ENCODE measurements at places on chromosomes 16 and 17.

- no peaks in the 10 kb centered on the region for H3K27me3 ChIP-seq
Measured at GRCh38 chr17:72349491-72349995, 228.7 kb downstream of the SOX9 start.

GRCh38 chr16:4787627-4788482 is at the start of gene SEPTIN12:
TSS of gene SEPTIN12 (minus strand) at chr16:4788345. CDS start at chr16:4787645, 700 bp downstream.
- peaks cover 12% of the 10 kb centered on the region for H3K4me1 ChIP-seq
- no peak within 1 kb of the TSS for H3K27ac ChIP-seq
- no peak for DNase-seq
- H3K36me3 ChIP-seq: no peaks in the 10 kb centered on the region

GRCh38 chr16:76346210-76346609 is 69.0 kb downstream of the CNTNAP4 start:
- no peak overlapping the region for H3K27ac ChIP-seq
- H3K4me3 ChIP-seq: no peak overlapping the region
- H3K36me3 ChIP-seq: no peaks in the 10 kb centered on the region
- DNase-seq: no peak

DNA sequence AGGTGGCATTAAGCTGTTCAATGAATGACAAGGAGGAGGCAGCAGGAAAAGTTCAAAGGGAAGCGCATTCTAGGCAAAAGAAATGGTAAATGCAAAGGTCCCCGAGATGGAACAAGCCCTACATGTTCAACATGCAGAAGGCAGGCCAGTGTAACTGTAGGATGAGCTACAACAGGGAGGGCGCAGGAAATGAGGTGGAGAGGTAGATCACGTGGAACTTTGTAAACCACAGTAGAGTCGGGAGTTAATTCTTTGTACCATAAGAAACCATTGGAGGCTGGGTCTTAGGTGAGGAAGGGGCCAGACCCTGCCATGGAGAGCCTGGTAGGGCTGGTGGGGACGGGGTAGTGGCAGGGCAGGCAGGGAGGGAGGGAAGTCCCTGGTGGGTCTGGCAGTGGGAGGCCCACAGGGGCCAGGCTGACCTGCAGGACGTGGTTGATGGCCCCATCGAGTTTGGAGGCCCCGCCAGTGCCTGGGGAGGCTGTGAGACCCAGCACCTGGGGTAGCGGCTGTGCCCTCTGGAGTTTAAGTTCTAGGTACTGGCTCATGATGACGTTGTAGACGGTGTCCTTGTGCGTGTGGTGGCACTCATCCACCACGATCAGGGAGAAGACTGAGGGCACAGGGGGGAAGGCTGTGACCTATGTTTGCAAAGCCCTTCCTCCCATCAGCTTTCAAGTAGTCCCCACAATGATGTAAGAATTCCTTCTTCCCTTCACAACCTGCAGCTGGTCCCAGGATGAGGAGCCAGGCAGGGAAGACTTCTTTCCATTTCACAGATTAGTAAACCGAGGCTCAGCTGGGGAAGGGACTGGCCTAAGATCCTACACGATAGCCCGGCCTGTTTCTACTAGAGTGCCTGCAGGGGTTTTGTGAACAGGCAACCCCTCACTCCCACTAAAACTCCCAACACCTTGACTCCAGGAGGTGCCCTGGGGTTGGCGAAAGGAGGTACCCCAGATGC is 1.9 kb downstream of the DHX58 start:
- peaks cover 2% of the 10 kb centered on the region for H3K36me3 ChIP-seq
- peaks cover 10% of the 10 kb centered on the region for H3K4me1 ChIP-seq
- H3K27ac ChIP-seq: peak overlapping the region; percentile 39

GRCh38 chr16:58685084-58685449 is 497 bp upstream of the SLC38A7 start:
- H3K4me1 ChIP-seq: peaks cover 13% of the 10 kb centered on the region
- no peak overlapping the region for H3K27ac ChIP-seq
- peaks cover 2% of the 10 kb centered on the region for H3K36me3 ChIP-seq
- no peak for DNase-seq
- H3K27me3 ChIP-seq: peaks cover 7% of the 10 kb centered on the region
- peak overlapping the region; percentile 93 for H3K4me3 ChIP-seq

DNA sequence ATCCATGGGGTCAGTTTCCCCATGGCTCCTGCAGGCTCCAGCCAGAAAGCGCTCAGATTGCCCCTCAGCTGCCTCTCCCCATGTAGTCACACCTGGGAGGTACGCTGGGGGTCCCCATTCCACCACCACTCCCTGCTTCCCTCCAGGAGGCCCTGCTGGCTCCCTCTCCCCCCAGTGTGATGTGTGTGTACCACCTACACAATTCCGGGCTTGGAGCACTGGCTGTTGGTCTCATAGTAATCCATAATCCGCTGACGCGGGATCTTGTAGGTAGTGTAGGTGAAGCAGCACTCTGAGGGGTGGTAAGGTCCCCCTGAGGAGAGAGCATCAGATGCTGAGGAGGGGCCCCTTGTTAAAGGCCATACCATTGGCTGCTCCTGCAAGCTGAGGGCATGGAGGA is 2.4 kb downstream of the CCL14 start:
- no peak overlapping the region for H3K27ac ChIP-seq
- H3K36me3 ChIP-seq: no peaks in the 10 kb centered on the region
- H3K27me3 ChIP-seq: peaks cover 47% of the 10 kb centered on the region
- DNase-seq: no peak
- H3K4me3 ChIP-seq: no peak overlapping the region

DNA sequence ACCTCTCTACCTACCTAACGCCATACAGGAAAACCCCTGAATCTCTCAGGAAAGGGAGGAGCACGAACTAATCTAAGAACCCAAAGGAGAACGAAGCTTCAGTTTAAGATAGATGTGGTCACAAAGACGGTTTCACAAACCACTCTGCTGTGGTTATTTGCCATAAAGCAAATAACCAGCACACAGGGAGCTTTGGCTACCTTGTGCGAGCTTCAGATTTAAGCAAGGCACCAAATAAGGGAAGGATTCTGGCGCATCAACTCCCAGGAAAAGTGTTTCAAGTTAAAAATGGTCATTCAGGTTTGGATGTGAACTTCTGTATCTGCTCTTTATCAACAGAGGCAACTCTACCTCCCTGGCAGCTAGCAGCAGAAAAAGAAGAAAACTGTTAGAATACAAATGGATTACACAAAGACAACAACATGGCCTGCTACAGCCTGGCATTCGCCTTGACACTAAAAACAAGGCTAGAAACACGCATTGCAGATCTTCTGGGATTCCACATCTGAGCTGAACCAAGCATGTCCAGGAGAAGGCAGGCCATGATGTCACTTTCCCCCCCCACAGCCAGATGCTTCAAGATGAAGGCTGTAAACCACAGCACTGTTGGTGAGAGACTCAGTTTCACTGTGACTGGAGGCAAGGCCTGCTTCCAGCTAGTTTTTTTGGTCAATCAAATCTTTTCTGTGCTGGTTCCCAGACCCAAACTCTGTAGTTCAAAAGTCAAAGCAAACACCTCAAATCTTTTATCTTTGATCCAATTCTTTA is 43.6 kb downstream of the SMG6 start:
- no peak overlapping the region for H3K4me3 ChIP-seq
- H3K27me3 ChIP-seq: no peaks in the 10 kb centered on the region
- H3K27ac ChIP-seq: peak overlapping the region; percentile 79
- H3K4me1 ChIP-seq: peaks cover 34% of the 10 kb centered on the region

DNA sequence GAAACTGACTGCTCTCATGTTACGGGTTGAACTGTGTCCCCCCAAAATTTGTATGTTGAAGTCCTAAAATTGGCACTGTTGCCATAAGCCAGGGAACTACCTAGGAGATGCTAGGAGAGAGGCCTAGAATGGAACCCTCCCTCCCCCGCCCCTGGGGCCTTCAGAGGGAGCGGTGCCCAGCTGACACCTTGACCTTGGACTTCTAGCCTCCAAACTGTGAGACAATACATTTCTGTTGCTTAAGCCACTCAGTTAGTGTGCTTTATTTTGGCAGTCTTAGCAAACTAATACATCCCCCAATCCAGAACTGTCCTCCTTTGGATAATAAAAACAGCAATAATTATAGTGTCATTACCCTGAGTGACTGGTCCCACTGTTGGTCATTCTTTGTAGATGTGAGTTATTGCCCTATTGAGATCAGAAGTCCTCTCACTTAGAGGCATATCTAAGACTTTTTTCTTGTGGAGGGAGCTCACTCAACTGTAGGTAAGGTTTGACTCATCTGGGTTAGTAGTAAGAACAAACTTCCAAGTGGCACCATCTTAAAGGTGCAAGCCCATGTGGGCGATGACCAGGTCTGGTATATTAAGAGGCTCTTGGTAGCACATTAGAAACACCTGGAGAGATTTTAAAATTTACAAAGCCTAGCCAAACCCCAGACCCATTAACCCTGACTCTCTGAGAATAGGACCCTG is 93.0 kb upstream of the HLF start:
- no peaks in the 10 kb centered on the region for H3K27me3 ChIP-seq
- H3K4me3 ChIP-seq: no peak overlapping the region
- DNase-seq: no peak
- peaks cover 9% of the 10 kb centered on the region for H3K4me1 ChIP-seq
- peaks cover 14% of the 10 kb centered on the region for H3K36me3 ChIP-seq
- no peak overlapping the region for H3K27ac ChIP-seq

- H3K36me3 ChIP-seq: peaks cover 6% of the 10 kb centered on the region
- peaks cover 33% of the 10 kb centered on the region for H3K4me1 ChIP-seq
- H3K27ac ChIP-seq: no peak overlapping the region
- no peak for DNase-seq
Measured at GRCh38 chr16:57477531-57478202, 8.6 kb downstream of the DOK4 start.

DNA sequence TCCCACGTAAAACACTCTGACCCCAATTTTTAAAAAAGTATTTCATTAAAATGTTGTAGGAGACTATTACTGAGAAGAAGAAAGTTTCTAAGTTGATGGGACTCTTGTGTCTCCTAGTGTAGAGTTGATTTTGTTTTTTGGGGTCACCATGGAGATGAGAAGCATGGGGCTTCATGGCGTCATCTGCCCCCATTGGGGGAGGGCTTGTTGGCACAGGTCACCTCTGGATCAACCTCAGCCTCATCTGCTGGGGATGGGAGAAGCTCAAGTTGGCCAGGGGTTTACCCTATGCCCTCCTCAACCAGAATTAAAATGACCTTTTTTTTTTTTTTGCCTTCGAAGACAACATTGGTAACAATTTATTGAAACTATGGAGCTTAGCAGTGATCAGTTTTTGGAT is 28.3 kb downstream of the MSI2 start:
- no peak overlapping the region for H3K4me3 ChIP-seq
- peak overlapping the region; percentile 73 for H3K27ac ChIP-seq
- peaks cover 18% of the 10 kb centered on the region for H3K36me3 ChIP-seq
- peaks cover 23% of the 10 kb centered on the region for H3K27me3 ChIP-seq
- H3K4me1 ChIP-seq: peaks cover 71% of the 10 kb centered on the region
- no peak for DNase-seq

DNA sequence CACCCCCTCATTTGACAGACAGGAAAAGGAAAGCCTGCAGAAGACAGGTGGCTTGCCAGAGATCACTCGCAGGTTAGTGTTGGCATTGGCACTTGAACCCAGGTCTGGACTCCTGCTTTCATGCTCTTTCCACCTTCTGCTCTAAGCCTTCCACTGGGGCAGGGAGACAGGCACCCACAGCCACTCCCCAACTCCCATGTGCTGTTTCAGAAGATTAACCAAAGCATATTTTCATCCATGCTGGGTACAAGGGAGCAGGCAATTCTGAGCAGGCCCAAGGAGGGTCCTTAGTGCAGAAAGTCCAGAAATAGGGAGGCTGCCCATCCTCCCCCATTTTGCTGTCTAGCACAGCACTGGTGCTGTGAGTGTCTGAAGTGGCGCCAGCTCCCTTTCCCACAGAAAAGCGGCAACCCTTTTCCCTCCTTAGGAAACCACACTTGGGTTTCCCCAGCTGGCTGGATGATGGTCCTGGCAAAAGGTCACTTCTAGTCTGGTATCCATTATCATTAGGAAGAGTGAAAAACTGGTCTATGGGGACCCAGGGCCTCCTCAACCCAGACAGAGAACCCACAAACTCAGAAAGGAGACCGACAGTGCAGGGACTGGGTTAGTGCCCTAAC is 2.0 kb upstream of the CAVIN1 start:
- H3K27ac ChIP-seq: peak overlapping the region; percentile 80
- DNase-seq: no peak
- H3K36me3 ChIP-seq: no peaks in the 10 kb centered on the region
- H3K4me1 ChIP-seq: peaks cover 44% of the 10 kb centered on the region
- no peak overlapping the region for H3K4me3 ChIP-seq
- peaks cover 31% of the 10 kb centered on the region for H3K27me3 ChIP-seq

DNA sequence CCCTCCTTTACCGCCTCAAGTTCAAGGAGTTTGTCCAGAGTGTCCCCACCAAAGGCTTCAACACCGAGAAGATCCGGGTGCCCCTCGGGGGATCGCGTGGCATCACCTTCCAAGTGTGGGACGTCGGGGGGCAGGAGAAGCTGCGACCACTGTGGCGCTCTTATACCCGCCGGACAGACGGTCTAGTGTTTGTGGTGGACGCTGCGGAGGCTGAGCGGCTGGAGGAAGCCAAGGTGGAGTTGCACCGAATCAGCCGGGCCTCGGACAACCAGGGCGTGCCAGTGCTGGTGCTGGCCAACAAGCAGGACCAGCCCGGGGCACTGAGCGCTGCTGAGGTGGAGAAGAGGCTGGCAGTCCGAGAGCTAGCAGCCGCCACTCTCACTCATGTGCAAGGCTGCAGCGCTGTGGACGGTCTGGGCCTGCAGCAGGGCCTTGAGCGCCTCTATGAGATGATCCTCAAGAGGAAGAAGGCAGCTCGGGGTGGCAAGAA is 1.1 kb downstream of the ARL4D start:
- H3K27ac ChIP-seq: no peak overlapping the region
- peaks cover 2% of the 10 kb centered on the region for H3K36me3 ChIP-seq
- H3K27me3 ChIP-seq: no peaks in the 10 kb centered on the region

DNA sequence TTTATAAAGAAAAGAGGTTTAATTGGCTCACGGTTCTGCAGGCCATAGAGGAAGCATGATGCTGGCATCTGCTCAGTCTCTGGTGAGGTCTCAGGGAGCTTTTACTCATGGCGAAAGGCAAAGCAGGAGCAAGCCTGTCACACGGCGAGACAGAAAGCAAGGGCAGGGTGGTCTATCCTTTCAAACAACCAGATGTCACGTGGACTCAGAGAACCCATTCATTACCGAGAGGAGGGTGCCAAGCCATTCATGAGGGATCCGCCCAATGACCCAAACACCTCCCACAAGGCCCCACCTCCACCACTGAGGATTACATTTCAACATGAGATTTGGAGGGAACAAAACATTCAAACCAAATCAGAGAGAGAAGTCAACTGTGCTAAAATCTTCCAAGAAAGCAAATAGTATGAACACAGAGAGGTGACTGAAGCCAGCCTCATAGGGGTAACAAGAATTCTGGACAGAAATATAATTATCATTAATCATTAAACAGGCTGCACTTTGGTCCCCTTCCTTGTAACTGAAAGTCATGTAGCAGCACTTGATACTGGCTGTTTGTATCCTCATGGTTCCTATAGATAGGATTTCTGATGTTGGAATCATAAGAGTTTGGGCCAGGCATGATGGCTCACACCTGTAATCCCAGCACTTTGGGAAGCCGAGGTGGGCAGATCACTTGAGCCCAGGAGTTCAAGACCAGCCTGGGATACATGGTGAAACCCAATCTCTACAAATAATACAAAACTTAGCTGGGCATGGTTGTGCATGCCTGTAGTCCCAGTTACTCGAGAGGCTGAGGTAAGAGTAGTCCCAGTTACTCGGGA is 52.5 kb upstream of the B4GALNT2 start:
- no peaks in the 10 kb centered on the region for H3K36me3 ChIP-seq
- no peak overlapping the region for H3K27ac ChIP-seq

GRCh38 chr16:66008136-66008535 is 358.4 kb upstream of the CDH5 start:
- no peak overlapping the region for H3K27ac ChIP-seq
- no peak overlapping the region for H3K4me3 ChIP-seq
- H3K4me1 ChIP-seq: peaks cover 10% of the 10 kb centered on the region
- no peak for DNase-seq

Data from mesothelial cell of epicardium (in vitro differentiated cells).